ENCODE measurements at places on chromosomes 4 and X.
A peak's percentile ranks its signal among the peaks of the same experiment; 100 is the strongest.

- no peak for DNase-seq
Measured at GRCh38 chrX:74434336-74434735, 13.0 kb downstream of the SLC16A2 start.

GRCh38 chrX:40154853-40155588 is 57.3 kb upstream of the BCOR start:
- no peak for DNase-seq

- peak; percentile 51 for DNase-seq
Measured at GRCh38 chrX:45771560-45772340, 571.1 kb upstream of the DIPK2B start.

DNA sequence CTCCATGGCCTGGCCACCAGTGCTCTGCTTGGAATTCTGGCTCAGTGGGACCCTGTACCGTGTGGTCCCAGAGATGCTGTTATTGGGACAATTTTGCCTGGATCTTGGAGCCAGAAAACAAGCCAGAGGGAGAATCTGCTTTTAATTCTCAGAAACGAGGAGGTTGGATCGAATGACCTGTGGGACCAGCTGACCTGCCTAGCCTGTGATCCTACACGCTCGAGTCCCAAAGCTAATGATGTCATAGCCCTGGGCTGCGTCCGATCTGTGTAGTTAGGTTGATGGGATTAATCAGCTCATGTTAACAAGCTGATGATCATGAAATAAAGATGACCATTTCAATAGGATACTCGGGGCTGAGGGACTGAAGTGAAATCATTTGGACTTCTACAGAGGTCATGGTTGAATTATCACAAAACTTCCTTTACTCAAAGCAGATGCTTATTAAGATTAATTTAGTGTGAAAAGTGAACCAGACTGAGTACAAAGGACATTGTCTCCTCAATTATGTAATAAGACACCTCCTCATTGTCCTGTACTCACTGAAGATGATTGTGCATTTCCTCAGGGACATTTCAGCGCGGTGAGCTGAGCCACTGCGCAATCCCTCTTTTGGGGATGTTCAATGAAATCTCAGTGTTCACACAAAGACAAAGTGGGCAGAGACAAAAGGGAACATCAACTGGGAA is 51.9 kb upstream of the STX18 start:
- DNase-seq = no peak

DNA sequence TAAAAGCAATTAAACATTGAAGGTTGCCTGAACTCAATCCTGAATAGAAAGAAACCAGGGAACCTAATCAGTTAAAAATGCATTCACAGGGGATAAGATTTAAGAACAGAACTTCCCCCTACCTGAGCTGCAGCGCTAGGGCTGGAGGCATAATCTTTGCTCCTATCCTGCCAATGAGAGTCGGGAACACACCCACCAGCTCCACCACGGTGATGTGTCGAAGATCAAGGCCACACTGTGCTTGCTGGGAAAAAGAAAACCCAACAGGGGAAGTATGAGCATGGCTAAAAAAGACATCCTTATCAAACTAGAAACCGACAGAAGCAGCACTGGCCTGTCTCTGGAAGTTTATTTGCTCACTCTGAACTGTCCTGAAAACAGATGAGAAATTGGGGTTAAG is 66.3 kb downstream of the SRPX start:
- DNase-seq = no peak

DNA sequence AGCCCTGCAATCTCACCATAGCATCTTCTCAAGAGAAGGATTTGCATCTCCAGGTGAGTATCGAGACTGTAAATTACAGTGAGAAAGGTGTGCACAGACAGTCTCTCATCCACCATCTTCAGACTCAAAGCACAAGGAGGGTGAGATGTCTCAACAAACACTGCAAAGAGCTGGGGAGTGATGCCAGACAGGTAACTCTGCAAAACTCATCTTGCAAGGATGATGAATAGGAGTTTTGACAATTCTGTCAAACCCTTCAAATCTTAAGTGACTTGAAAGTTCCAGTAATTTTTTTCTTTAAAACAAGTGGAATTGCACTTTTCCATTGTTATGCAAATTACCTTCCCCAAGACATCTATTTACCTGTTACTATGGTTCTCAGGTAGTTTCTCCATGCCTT is 277.2 kb upstream of the VCX3A start:
- no peak for DNase-seq

DNA sequence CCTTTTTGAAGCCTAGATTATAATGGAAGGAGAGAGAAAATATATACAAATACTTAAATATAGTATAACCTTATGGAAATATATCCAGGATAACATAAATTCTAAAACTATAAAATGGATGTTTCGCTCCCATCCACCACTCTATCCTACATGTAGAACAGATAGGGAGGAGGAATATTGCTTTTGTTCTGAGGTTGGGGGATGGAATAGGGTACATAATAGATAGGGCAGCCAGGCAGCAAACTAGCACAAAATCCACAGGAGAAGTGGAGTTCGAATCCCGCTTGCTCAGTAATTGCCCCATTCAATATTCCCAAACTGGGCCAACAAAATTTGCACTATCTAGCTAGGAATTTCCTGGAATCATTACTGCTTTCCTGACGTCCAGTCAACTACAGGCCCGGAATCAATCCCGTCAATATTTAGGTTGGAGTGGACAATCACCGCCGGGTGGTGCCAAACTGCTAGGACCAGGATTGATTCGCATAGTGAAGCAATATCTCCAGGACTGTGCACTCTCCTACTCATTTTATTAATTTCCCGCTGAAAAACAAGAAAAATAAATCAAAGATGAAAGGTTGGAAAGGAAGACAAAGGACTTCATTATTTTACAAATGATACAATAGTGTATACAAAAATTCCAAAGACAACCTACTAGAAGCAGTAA is 40.4 kb upstream of the PAPSS1 start:
- DNase-seq = no peak

DNA sequence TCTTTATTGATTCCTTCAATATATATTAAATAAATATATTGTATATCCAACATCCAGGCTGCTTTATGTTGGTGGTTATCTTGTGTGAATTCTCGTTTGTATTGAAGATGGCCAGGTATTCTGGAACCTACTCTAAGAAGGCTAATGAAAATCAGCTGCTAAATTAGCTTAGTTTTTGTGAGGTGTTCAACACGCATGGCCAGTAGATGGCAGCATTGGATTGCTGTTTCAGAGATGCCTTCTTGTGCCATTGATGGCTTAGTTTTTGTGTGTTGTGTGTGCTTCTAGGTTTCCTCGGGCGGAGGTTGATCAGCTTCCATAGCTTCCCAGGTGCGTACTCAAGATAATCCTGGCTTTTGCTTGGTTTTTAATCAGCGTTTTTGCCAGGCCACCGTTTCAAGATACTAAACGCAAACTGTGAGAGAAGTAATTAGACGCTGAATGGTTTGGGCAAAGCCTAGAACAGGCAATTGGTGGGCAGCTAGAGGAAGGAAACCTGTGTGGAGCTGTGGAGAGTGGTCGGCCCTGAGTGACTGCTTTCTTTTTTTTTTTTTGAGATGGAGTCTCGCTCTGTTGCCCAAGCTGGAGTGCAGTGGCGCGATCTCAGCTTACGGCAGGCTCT is 15.1 kb downstream of the NOCT start:
- peak; percentile 74 for DNase-seq

DNA sequence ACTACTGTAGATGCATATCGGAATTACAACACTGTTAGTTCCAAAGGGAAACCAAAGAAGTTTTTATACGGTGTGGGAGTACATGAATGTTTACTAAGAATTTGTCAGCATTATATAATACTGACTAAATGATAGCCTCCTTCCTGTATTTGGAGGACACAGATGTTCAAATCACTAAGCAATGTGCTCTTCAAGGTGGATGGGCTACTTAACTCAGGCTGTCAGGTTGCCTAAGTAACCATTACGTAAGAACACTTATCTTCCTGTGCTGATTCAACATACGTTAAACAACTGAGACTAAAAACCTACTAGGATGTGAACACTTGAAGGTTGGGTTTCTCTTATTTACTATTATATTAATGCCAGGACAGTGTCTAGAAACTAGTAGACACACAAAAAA is 81.9 kb upstream of the HPGD start:
- no peak for DNase-seq

- DNase-seq = no peak
Measured at GRCh38 chr4:20254511-20255250, 3.0 kb downstream of the SLIT2 start.

- DNase-seq = no peak
Measured at GRCh38 chr4:108940149-108940548, 177.3 kb upstream of the ETNPPL start.

GRCh38 chr4:130359542-130359941 is 1263.6 kb downstream of the C4orf33 start:
- no peak for DNase-seq

DNA sequence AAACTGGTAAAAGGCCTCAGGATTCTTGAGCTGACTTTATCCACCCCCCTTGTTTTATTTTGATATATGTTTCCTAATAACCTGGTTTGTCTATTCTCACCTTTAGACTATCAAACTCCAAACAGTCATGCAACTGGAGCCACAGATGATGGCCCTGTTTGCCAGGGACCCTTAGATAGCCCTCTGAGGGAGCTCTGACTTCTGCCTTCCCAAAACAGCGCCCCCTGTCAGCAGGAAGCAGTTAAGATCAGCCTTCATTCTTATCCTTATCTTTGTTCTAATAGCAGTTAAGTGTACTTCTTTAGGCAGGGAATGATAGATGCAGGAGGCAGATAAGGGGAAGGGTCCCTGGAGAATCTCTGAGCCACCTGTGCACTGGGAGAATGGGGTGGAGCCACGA is 27.5 kb upstream of the CXCL13 start:
- DNase-seq = no peak

GRCh38 chrX:110938977-110939732 is 143.5 kb upstream of the CHRDL1 start:
- no peak for DNase-seq

DNA sequence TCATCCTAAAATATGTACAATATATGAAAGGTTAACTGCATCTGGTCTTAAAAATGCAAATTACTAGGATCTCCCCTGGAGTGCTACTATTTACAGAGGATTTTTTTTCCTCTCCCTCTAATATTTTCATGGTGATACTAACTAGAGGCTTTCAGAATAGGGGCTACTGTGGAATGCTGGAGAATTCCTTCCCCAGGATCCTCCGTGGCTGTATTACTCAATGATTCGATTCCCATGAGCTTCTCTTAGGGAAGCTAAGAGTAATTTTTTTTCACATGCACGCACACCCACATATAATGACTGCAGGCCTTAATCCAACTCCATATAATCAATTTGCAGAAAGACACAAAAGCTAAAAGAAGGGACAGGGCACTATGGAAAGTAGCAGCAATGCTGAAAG is 184.7 kb downstream of the ARHGAP6 start:
- DNase-seq = no peak

DNA sequence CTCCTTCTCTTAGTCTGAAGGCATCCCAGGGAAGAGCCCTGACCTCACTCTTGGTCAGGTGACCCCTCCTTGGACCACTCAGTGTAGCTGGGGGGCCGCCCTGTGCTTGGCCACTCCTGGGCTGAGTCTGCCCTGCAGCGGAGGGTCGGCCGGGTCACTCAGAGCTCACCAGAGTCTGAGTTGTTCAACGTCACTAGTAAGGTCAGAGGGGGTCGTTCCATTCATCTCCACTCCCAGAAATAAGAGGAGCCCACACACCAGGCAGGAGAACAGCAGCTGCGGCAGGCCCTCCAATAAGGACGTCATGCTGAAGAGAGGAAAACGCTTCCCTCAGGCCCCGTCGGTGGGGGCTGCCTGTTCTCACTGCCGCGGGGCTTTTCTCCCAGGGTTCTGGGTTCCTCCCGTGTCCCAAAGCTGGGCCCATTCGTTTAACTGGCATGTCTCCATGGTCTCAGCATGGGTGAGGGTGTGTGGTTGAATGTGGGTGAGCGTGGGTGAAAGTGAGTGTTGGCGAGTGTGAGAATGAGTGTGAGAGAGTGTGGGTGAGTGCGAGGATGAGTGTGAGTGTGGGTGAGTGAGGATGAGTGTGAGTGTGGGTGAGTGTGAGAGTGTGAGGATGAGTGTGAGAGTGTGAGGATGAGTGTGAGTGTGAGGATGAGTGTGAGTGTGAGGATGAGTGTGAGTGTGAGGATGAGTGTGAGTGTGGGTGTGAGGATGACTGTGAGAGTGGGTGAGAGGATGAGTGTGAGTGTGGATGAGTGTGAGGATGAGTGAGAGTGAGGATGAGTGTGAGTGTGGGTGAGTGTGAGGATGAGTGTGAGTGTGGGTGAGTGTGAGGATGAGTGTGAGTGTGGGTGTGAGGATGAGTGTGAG is 47.7 kb downstream of the ING2 start:
- no peak for DNase-seq

GRCh38 chrX:17527922-17528321 is 152.9 kb downstream of the NHS start:
- no peak for DNase-seq

GRCh38 chr4:89175611-89176010 is 64.3 kb downstream of the TIGD2 start:
- no peak for DNase-seq

GRCh38 chrX:69285881-69286564 is 120.8 kb upstream of the PJA1 start:
- DNase-seq = peak; percentile 67

DNA sequence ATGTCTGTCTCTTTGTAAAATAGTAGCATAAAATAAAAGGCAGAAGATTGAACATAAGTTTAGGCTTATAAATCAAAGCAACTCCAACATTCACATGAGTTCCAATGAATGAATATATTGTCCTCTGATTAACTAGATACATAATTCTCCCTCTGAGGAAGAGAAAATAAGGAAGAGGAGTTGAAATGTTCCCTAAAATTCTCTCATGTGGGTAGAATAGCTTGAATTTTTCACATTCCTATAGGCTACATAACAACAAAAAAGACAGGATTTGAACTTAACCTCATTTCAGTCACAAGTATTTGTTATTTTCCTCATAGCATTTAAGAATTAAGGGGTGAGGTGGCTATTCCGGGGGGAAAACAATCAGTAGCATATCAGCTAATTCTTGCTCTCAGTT is 462.4 kb upstream of the NDST4 start:
- DNase-seq = no peak

DNA sequence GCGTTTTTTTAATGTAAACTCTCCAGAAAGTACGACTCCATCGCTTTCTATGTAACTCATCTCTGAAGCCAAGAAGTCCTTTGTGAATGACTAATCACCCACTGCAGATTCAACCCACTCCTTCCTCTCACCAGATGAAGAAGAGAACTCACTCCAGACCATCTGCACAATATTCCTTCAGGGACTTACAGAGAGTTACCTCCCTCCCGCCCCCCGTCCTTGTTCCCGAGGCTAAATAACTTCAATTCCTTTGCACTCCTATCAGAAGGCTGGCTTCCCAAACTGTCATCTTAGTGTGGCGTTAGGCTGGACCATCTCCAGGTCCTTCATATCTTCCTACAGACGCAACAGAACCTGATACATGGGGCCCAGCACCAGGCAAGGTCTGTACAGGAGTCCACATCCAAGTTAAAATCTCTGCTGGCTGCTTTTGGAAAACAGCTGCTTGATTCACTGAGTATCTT is 82.4 kb downstream of the AFAP1 start:
- no peak for DNase-seq

GRCh38 chrX:70253377-70254062 is 6.5 kb downstream of the P2RY4 start:
- DNase-seq = no peak

Measured in stimulated activated CD4-positive, alpha-beta T cell treated with anti-CD3 and anti-CD28 coated beads, Interleukin-2, amount 100 ng/mL, for 24 hours (primary cell).